ENCODE measurements at places on chromosomes 1 and 21.

GRCh38 chr1:59404796-59405195, 107.9 kb downstream of the FGGY start:
- no peak for DNase-seq
- no peak overlapping the region for H3K4me3 ChIP-seq
- peaks cover 2% of the 10 kb centered on the region for H3K27me3 ChIP-seq
- H3K36me3 ChIP-seq, result no peaks in the 10 kb centered on the region

GRCh38 chr1:62407398-62408009, 29.3 kb upstream of the USP1 start:
- no peaks in the 10 kb centered on the region for H3K36me3 ChIP-seq
- peak; percentile 80 for DNase-seq
- no peaks in the 10 kb centered on the region for H3K27me3 ChIP-seq
- H3K4me1 ChIP-seq, result no peaks in the 10 kb centered on the region

DNA sequence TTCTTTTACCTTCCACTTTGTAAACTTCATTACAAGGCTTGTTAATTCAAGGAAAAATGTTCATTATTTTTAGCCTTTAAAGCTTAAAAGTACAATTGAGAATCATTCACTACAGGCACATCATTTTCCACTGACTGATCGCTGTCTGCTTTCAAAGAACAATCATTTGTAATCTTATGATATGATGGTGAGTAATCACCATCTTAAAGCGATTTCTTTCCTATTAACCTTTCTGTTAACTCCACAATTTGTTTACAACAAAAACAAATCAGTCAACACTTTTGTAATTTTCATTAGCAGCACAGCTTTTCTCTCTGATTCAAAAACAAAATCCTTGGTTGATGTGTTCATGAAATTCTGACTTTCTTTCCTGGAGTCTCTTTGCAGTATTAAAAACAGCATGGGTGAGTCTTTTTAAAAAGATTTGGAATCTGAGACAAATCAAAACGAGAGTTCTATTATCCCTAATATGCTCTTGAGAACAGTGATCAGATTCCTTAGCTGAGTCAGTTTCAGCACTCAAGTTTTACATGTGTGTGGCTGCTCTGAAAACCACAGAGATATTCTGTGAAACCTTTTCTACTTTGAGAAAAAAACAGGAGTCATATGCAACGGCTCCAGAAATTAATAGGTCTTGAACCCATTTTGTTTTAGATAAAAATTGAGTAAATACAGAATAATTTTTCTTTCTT, 145.8 kb upstream of the TMPRSS15 start:
- no peaks in the 10 kb centered on the region for H3K27me3 ChIP-seq
- H3K4me1 ChIP-seq, result no peaks in the 10 kb centered on the region
- no peak for DNase-seq
- H3K27ac ChIP-seq, result no peak overlapping the region
- H3K4me3 ChIP-seq, result no peak overlapping the region

DNA sequence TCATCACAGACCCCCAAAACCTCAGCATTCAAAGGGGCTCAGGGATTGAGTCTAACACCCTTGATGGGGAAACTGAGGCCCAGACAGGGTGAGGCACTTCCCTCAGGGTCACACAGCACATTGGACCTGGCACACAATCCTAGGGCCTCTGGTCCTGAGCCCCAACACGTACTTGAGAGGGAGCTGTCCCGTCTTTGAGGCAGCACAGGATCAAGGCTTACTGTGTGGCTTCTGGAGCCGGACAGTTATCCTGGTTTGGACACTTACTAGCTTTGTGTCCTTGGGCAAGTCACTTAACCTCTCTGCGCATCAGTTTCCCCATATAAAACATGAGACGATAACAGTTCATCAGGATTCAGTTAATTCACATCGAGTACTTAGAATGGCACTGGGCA, 26.5 kb downstream of the RUNX3 start:
- peaks cover 13% of the 10 kb centered on the region for H3K27me3 ChIP-seq
- DNase-seq, result no peak
- no peaks in the 10 kb centered on the region for H3K4me1 ChIP-seq
- H3K27ac ChIP-seq, result no peak overlapping the region

DNA sequence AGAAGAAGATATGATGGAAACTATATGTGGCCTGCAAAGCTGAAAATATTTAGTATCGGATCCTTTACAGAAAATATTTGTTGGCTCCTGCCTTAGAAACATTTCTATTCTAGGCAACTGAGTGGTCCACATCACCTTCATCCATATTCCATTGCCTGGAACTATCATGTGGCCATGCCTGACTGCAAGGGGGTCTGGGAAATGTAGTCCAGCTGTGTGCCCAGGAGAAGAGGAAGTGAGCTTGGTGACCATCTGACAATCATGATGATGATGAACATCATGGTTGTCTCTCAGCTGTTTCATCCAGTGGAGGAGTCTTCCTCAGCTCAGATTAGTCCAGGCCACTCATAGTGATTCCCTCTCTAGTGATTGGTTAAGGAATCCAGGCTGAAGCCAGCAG, 61.8 kb upstream of the IFNLR1 start:
- H3K4me3 ChIP-seq, result no peak overlapping the region
- peaks cover 2% of the 10 kb centered on the region for H3K27me3 ChIP-seq
- DNase-seq, result no peak
- H3K27ac ChIP-seq, result no peak overlapping the region
- H3K36me3 ChIP-seq, result no peaks in the 10 kb centered on the region

Data from muscle of leg (tissue), 16 donors.